MG63 (cell line): ENCODE measurements at places on chromosomes 3 and 15. TPM values are rescaled to one million over a fixed set of nuclear protein-coding genes. Genes with fewer than 3 reads are reported as not detected.

DNA sequence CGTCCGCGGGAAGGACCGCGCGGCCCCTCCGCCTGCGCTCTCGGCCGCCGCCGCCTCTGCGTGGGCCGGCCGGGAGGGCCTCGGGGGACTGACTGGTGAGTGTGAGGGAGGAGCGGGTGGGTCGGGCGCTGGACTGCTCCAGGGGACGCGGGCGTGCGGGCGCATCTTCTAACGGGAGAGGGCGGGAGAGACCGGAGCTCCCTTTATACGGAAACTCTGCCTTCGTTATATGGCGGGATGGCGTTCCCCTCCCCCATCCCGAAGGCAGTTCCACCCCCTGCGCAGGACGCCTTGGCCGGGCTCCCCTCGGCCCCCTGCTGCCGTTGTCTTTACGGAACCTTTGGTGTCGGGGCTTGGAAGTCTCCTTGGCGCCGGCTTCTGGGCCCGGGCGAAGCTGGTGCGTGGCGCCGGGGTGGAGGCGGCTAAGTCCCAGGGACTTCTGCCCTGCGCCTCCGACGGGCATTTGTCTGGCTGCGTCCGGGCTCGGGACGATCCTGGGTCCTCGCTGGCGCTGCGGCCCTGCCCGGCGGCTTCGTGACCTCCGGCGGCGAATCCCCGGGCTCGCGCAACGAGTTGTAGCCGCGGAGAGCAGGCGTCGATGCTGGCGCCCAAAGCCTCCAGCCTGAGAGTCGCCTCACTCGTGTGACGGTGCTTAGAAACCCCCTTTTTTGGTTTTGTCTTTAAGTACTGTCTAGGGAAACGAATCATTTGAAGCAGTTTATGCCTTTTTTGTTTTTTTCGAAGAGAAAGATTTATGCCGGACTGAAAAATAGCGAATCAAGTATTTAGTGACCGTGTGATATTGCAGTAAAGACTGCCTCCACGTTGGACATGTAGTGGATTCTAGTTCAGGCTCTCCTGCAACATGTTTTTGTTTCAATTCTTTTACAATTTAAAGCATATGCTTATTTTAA is 623 bp downstream of the ZNF639 start:
- DNase-seq: peak; percentile 80

- DNase-seq: peak; percentile 40
Observed at GRCh38 chr3:15959434-15959811, 161.6 kb upstream of the ANKRD28 start.

- no peak for DNase-seq
Observed at GRCh38 chr3:99218468-99218867, 317.0 kb upstream of the DCBLD2 start.

- peak; percentile 39 for DNase-seq
Observed at GRCh38 chr3:66485291-66485968, 15.4 kb downstream of the LRIG1 start.

DNA sequence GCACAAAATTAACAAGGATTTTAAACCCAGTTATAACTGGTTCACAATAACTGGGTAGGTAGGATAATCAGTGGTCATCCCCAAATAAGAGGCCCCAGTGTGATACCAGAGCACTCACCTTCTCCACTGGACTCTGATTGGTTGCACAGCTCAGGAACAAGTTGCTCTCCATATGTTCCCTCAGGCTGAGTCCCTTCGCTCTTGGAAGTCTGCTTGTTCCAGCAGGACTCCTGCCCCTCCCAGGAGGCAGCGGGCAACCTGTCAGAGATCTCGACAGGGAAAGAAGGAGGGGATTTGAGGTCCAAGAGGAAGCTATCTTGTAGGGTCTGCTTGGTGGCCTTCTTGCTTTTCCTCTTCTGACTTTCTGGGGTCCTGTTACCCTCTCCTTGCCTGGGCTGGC is 51.6 kb upstream of the HEG1 start:
- DNase-seq: no peak

- no peak for DNase-seq
Observed at GRCh38 chr3:72559385-72559784, 288.9 kb downstream of the SHQ1 start.

CNTN4 gene
- total RNA-seq: not detected in 2 replicates

GRCh38 chr15:91921188-91921842 is 67.8 kb downstream of the SLCO3A1 start:
- no peak for DNase-seq

DNA sequence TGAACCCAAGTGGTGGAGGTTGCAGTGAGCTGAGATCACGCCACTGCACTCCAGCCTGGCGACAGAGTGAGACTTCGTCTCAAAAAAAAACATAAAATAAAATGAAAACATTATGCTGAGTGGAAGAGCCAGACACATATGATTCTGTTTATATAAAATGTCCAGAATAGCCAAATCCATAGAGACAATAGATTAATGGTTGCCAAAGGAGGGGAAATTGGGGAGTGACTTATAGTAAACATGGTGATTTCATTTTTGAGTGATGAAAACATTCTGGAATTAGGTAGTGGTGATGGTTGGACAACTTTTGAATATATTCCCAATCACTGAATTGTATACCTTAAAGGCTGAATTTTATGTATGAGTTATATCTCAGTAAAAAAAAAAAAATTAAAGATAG is 172.0 kb upstream of the BFSP2 start:
- no peak for DNase-seq

GRCh38 chr3:44132061-44132460 is 109.6 kb upstream of the TOPAZ1 start:
- no peak for DNase-seq

RTP1 gene
- total RNA-seq: not detected in 2 replicates

HES1 gene
- total RNA-seq: 17.7 and 19.3 TPM in 2 replicates

GRCh38 chr3:185205865-185206264 is 48.0 kb downstream of the EHHADH start:
- no peak for DNase-seq

GRCh38 chr3:168093229-168093628 is 2.5 kb downstream of the GOLIM4 start:
- no peak for DNase-seq

GRCh38 chr3:21414506-21414905 is 336.5 kb downstream of the ZNF385D start:
- no peak for DNase-seq

RASGRF1 gene
- total RNA-seq: not detected in 2 replicates

DNA sequence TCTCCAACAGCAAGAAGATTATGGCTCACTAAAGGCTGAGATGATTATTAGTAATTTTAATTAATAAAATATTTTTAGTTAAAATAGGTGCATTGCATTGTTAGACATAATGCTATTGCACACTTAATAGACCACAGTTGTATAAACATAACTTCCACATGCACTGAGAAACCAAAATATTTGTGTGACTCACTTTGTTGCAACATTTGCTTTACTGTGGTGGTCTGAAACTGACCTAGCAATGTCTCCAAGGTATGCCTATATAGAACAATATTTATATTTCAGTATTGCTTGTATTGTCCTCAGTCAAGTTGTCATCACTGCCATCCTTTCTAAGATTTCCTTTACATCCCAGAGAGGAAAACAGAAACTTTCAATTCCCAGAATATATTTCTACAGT is 1215.2 kb downstream of the SI start:
- DNase-seq: no peak

DNA sequence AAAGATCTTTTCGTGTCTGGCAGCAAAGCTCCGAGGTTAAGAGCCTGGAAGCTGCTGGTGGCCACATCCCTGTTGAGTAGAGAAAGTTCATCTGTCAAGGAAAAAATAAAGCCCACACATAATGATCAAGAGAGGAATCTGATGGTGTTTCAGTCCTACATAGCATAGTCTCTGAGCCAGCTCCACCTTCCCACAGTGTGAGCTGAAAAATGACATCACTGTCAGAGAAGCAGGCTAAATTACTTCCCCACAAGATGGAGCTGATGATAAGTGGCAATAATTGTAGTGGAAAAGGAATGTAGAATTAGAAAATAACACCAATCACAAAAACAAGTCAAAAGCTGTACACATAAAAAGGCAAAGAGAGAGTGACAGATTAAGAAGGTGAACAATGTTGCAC is 84.5 kb downstream of the AQP9 start:
- DNase-seq: no peak

TRANK1 gene
- total RNA-seq: 1.0 and 3.8 TPM in 2 replicates

GRCh38 chr3:42746455-42747450 is 26.3 kb downstream of the CCDC13 start:
- peak; percentile 58 for DNase-seq

DNA sequence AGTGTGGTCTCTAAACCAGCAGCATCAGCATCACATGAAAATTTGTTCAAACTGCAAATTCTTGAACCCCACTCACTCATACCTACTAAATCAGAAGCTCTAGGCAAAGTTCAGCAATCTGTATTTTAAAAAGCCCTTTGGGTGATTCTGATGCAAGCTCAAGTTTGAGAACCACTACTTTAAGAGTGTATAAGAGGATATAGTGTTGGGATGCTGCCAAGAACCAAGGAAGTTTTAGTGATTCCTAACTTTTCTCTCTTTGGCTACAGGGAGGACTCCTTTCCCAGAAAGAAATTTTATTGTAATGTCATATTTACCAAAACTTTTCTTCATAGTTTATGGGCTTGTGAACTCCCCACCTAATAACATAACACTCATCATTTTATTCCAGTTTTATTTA is 422.2 kb downstream of the TBC1D5 start:
- no peak for DNase-seq

GRCh38 chr3:46917257-46917656 is 39.7 kb downstream of the PTH1R start:
- DNase-seq: no peak

DNA sequence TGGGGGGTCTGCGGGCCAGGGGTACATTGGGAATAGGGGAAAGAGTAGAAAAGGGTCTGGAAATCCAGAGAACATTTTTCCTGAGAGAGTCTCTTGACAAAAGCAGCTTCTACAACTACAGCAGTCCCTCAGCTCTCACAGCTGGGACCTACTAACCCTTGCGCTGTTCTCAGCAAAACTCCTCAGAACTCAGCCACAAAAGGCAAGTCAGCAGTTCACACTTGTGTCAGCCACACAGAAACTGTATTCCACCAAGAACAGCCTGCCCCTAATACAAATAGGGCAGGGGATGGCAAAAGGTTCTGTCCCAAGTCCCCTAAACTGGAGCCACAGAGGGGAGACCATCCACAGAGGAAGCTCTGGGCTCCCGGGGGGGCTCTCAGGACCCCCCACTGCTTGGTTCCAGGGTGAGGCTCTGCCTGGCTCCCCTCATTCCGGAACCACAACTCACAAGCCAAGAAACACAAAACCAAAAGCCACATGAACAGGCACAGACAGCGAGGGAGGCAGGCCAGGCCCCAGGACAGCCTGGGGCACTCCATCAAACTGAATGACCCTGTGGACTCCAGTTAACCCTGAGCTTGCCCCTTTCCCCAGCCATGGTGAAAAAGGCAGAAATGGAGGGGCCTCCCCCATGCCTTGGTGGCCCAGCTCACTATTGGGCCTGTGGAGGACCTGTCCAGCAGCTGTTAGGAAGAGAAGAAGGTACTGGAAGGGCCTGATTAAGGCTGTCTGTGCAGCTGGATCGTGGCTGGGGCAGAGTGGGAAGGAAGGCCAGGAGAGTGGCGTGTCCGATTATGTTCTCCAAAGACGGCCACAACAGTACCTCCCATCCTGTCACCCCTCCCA is 162.0 kb downstream of the CHSY1 start:
- DNase-seq: no peak

CTDSPL2 gene
- 47.2 and 60.3 TPM in 2 replicates for total RNA-seq

DNA sequence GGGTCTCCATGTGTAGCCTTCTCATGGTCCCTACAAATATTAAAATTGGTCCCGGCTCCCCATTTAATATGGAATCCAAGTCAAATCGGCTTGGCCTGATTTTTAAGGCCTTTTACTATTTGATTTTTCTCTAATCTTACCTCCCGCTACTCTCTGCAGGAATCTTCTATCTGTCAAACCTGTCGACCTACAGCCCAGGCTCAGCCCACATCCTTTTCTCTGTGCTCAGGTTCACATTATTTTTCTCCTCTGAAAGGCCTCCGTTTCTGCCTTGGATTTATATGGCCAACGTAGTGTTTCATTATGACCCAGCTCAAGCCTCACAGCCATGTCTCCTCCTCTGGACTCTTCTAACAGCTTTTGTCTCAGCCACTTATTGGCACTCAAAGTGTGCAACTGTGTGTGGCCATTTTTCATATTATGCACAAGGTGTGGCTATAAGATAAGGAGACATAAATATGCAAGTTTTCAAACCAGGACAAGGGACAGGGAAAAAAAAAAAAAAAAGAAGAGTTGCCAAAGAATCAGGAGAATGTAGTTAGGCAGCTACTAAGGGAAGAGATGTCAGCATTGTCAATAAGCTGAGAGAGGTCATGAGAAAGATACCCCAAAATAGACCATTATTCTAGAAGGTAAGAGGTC is 2.1 kb upstream of the GLCE start:
- no peak for DNase-seq

ANAPC13 gene
- total RNA-seq: 121 and 169 TPM in 2 replicates

CHRM5 gene
- total RNA-seq: not detected in 2 replicates

- no peak for DNase-seq
Observed at GRCh38 chr3:119557877-119558269, 1.5 kb downstream of the CD80 start.

DNA sequence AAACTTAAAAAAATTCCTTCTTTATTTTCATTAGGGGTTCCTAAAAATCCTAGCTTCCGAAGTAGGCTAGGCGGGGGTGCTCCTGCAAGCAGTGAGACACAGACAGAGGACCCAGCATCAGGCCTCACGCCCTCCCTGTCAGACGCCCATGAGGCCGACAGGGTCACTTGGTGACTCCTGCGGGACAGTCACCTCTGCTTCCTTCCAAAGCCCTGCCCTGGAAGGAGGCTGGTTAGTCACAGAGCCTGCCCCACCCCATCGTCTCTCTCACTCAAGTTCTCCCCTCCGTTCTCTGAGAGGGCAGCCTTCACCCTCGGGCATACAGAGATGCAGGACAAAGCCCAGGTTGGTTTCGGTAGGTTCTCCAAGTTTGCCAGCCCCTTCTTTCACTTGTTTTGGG is 38.6 kb downstream of the EHD4 start:
- DNase-seq: peak; percentile 43

DNA sequence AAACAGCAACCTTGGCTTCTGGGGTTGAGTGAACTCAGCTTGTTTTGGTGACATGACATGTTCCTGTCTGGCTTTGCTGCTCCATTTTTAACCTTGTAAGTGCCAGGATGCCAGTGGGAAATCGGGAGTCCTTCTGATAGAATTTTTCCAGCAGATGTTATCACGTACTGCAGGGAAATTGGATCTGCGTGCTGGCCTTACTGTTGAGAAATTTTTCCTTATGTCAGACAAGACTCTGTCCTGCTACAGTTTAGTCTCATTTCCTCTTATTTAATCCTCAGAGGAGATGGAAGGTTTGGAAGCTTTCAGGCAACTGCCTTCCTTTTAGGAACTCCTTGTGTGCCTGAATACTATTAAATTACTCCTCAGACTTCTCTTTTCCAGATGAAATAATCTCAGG is 80.6 kb downstream of the PGPEP1L start:
- DNase-seq: no peak

DNA sequence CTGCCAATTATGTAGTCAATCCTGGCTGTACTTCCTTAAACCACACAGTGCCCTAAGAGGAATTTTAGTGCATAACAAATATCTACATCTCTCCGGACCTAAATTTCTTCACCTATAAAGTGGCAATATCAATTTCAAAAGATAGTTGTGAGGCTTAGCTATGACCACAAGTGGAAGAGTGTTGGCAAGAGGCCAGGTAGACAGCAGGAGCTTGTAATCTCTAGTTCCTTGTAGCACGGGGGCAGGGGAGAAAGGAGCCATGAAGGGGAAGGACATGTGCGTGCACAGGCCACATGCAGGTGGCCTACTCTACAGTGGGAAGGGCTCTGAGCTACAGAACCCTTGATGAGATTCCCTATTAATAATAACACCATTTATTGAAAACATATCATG is 269.7 kb downstream of the ABHD5 start:
- no peak for DNase-seq

GRCh38 chr3:149494759-149495580 is 20.5 kb downstream of the TM4SF4 start:
- no peak for DNase-seq
